Camera-type eye (tissue), 1 donor: ENCODE measurements at places on chromosomes 11 and 22. TPM values are rescaled to one million over a fixed set of nuclear protein-coding genes. Genes with fewer than 3 reads are reported as not detected.

Gene TMEM45B
- not detected for total RNA-seq

Gene ART1
- not detected for total RNA-seq

Gene DGAT2
- total RNA-seq, result 5.2 TPM

Gene KCNC1
- 5.5 TPM for total RNA-seq
